ENCODE measurements at places on chromosomes 1 and 21. TPM values are rescaled to one million over a fixed set of nuclear protein-coding genes. Genes with fewer than 3 reads are reported as not detected.

MSH4 gene
- 0.13 TPM for total RNA-seq

RIPPLY3 gene
- total RNA-seq = not detected

TNFRSF9 gene
- total RNA-seq = 1.3 TPM

MYBPH gene
- not detected for total RNA-seq

All from HT1080 (cell line).